CD8-positive, alpha-beta memory T cell (primary cell): ENCODE measurements at places on chromosomes 5 and 9.

- DNase-seq: no peak
Observed at GRCh38 chr9:7752481-7752880, 47.1 kb downstream of the DMAC1 start.

DNA sequence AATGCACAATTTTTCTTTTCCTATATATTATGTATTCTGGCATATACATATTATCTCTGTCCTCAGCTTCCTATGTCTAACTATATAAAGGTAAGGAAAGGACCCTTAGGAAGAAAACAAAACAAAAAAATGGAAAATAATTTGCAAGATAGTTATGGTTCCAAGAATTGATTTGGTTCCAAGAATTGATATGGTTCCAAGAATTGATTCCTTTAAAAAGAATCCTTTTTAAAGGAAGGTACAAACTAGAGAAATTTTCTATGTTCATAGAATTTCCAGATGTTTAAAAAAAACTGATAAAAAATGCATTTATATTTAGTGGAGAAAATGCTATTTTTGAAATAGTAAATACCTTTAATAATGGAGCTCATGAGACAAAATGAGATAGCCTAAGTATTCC is 12.1 kb downstream of the LYRM7 start:
- DNase-seq: no peak

- no peak for DNase-seq
Observed at GRCh38 chr5:37668524-37669047, 171.3 kb downstream of the GDNF start.

- no peak for DNase-seq
Observed at GRCh38 chr9:70053864-70054263, 10.2 kb downstream of the MAMDC2 start.

DNA sequence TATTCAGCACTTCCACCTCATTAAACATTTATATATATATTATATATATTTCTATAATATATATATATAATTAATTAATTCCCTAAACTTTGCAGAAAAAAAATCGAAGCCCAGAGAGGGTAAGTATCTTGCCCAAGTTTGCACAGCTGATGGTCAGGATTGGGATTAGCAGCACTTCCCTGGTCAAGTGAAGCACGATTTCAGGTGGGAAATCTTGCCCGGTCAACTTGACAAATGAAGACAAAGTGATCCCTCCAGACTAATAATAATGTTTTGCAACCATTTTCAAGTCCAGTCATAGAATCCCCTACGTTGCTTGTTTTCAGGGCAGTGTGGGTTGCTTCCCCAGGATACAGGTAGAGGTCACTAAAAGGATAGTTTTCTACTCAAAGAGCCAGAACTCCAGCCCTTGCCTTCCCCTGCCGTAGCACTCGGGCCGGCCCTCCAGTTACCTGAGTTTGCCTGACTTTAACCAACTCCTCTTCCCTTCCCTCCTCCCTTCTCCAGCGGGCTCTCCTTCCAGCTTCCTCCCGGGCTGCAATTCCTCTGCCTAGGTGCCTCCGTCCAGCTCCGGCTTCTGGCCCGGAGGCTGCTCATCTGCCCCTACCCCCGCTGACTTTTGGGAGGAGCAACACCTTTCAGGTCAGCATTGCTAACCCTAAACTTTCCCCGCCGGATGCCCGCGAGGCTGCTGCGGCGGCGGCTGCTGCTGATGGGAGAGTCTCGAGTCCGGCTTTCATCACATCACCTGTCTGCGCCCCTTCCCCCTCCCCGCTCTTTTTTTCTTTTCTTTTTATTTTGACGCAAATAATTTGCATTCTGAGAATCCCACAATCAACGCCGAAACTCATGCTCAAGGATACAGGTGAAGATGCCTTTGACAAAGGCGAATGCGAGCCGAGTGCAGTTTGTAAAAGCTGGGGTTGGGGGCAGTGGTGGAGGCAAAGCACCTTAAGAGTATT is 930 bp downstream of the PRLR start:
- DNase-seq: no peak

- DNase-seq: no peak
Observed at GRCh38 chr9:114805670-114806525, at the start of gene TNFSF15. Gene TNFSF15, minus strand, starts transcription at chr9:114806039. Its CDS starts 27 bp downstream, at chr9:114806012.

- DNase-seq: no peak
Observed at GRCh38 chr5:14482085-14482484, 99.5 kb upstream of the OTULINL start.

DNA sequence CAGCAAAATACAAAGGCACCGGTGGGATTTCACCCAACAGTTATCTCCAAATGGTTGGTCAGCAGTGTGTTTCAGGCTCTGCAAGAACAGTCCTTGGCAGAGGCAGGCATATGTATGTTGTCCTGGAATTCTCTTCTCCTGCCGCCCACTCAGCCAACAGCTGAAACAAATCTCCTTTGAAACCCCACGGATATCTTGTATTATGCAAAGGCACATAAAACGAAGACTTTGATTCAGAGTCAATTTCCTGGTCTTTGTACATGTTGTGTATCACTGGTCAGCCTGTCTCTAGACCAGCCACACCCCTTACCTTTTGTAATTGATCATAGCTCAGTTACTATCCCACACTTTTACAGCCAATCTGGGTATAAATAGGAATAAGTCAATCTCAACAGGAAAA is 29.2 kb downstream of the FREM1 start:
- DNase-seq: no peak

DNA sequence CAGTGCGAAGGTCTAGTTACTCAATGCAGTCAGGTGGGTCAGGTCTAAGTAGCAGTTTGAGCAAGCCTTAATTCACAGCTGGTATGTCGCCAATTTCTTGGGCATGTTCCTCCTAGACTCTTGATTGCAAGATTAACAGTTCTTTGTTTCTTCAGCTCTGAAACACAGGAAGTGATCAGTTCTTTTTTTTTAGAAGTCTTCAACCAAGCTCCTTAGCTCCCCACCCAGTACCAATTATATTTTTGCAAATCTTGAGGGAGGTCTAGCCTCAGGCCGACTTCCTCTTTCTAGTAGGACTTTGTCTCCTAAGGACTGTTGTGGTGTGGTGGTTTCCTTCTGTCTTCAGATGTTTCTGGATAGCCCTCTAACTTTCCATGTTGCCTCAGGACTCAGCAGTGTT is 2054.2 kb downstream of the MAT2B start:
- DNase-seq: no peak

DNA sequence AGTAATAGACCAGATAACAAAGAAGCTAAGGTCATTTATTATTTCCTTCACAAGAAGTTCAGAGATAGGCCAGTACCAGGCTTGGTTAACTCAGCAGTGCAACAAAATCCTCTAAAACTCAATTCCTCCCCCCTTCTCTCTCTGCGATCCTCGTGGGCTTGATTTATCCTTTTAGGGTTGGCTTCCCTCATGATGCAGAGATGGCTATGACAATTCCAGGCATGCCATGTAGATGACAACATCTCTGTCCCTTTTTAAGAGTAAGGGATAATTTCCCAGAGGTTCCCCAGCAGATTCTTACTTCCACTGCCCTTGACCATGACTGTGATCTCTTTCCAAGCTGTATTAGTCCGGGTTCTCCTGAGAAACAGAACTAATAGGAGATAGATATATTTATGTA is 28.7 kb upstream of the DAP start:
- no peak for DNase-seq
